Activated CD4-positive, alpha-beta memory T cell treated with anti-CD3 and anti-CD28 coated beads for 36 hours (primary cell): ENCODE measurements at places on chromosomes 7 and 10. TPM values are rescaled to one million over a fixed set of nuclear protein-coding genes. Genes with fewer than 3 reads are reported as not detected.

PIP gene
- total RNA-seq, result not detected

DNA sequence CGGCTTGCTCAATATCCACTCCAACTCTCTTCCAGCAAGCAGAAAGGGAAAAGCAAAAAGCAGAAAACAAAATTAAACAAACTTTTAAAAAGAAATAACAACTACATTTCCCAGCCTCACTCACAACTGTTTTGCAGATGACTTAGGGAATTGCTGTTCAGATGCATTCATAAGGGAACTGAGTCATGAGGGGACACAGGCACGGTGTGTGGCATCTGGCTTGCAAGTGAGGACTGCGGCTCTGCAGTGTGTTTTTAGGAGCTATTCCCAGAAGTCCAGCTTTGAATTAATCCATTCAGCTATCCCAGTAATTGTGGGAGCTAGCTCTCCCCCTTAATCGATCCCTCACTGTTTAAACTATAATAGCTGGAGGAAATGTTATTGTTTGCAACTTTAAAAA, 30.3 kb downstream of the PTN start:
- H3K27me3 ChIP-seq, result no peaks in the 10 kb centered on the region
- H3K36me3 ChIP-seq, result no peaks in the 10 kb centered on the region
- no peak for DNase-seq
- H3K27ac ChIP-seq, result no peak overlapping the region

- no peak overlapping the region for H3K4me3 ChIP-seq
- peaks cover 49% of the 10 kb centered on the region for H3K4me1 ChIP-seq
Measured at GRCh38 chr10:88831709-88832108, 19.9 kb downstream of the ANKRD22 start.

- H3K36me3 ChIP-seq, result no peaks in the 10 kb centered on the region
- H3K4me3 ChIP-seq, result no peak overlapping the region
- no peaks in the 10 kb centered on the region for H3K4me1 ChIP-seq
- H3K27ac ChIP-seq, result no peak overlapping the region
Measured at GRCh38 chr7:85896531-85896930, 709.7 kb upstream of the SEMA3D start.

DNA sequence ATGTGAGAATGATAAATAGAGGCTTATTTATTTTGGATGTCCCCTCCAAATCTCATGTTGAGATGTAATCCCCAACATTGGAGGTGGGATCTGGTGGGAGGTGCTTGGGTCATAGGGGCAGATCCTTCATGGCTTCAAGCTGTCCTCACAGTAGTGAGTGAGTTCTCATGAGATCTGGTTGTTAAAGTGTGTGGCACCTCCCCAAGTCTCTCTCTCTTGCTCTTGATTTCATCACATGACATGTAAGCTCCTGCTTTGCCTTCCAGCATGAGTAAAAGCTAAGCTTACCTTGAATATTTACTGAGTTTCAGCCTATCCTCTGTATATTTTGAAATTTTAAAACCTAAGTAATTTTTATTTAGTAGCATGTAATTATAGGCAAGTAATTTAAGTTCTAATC, 444.9 kb downstream of the ARL4A start:
- no peaks in the 10 kb centered on the region for H3K36me3 ChIP-seq
- no peak overlapping the region for H3K27ac ChIP-seq
- no peak overlapping the region for H3K4me3 ChIP-seq
- H3K27me3 ChIP-seq, result peaks cover 13% of the 10 kb centered on the region

- peak overlapping the region; percentile 79 for H3K27ac ChIP-seq
- H3K4me3 ChIP-seq, result peak overlapping the region; percentile 18
- no peaks in the 10 kb centered on the region for H3K27me3 ChIP-seq
- DNase-seq, result peak; percentile 37
- peaks cover 34% of the 10 kb centered on the region for H3K4me1 ChIP-seq
- H3K36me3 ChIP-seq, result peaks cover 43% of the 10 kb centered on the region
Measured at GRCh38 chr10:72563327-72563932, 62.4 kb downstream of the MICU1 start.

PTPN20 gene
- 1.5 TPM for total RNA-seq

DNA sequence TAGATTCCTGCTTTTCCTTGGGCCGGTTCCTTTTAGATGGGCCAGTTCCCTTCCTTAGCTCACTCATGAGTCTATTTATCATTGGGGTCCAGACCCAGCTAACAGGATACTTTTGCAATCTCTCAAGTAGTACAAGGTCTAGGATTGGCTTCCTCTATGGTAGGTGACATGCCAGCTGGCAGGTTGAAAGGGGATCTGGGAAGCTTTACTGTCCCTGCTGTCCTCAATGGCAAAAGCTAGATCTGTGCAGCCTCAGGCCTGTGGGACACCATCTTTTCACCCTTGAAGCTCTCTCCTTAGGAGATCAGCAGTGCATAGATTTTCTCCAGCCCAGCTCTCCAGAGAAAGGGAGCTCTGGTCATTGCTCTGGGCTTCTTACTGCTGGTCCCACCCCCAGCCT, 96.4 kb downstream of the CUL2 start:
- H3K4me3 ChIP-seq, result no peak overlapping the region
- H3K4me1 ChIP-seq, result peaks cover 11% of the 10 kb centered on the region
- H3K36me3 ChIP-seq, result no peaks in the 10 kb centered on the region
- no peak for DNase-seq

DNA sequence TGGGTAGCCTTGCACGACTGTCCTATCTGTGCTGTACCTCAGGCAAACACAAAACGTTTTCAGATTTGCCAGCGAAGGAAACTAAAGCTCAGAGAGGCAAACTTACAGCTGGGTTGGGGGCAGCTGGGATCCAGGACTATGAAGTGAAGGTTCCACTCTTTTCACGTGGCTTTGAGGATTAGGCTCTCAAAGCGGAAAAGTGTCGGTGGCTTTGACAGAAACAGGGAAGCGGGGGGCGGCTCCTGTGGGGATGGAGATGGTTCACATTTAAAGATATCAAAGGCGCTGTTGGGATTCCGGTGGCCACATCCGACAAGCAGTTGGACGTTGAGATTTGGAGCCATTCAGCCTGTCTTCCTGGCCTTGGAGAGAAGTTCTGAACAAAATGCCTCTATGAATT, 958.3 kb upstream of the ZNF722 start:
- no peak for DNase-seq
- no peak overlapping the region for H3K27ac ChIP-seq
- no peaks in the 10 kb centered on the region for H3K36me3 ChIP-seq
- no peak overlapping the region for H3K4me3 ChIP-seq
- no peaks in the 10 kb centered on the region for H3K4me1 ChIP-seq

EVX1 gene
- total RNA-seq, result not detected

ACSM6 gene
- total RNA-seq, result not detected

SFRP4 gene
- total RNA-seq, result not detected

DNA sequence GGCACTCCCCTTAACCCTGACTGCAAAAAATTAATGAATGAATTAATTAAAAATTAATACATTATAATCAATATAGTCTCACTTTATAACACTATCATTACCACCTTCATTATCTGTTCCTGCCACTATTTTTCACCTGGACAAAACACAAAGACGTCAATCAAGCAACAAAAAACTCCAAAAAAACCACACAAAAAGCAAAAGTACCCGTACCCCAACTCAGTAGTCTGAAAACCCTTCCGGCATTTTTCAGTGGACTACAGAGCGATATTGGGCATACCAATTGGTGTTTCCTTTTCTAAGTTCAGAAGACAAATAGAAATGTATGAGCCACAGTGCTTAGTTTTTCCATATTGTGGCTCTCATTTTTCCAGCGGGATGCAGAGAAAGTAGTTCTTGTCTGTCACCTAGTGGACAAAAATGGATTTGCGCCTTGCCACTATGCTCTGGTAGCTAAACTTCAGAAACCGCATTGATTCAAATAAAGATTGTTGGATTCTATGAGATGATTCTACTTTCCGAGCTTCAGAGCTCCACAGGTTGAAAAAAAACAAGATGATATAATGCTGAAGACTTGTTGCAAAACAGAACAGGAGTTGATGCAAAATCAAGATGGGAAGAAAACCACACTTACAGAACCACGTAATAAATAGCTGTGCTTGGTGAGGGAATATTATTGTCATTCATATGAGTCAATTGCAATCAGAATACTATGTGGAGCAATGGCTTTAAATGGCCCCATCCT, 50.6 kb upstream of the ITGB1 start:
- peak overlapping the region; percentile 76 for H3K27ac ChIP-seq
- H3K4me3 ChIP-seq, result peak overlapping the region; percentile 66
- peak; percentile 79 for DNase-seq
- no peaks in the 10 kb centered on the region for H3K27me3 ChIP-seq

TMEM139 gene
- total RNA-seq, result 0.70 TPM
